ENCODE measurements at places on chromosomes 5 and 9.

GRCh38 chr9:13332571-13332970 lies 53.1 kb upstream of the MPDZ start:
- no peak for DNase-seq

DNA sequence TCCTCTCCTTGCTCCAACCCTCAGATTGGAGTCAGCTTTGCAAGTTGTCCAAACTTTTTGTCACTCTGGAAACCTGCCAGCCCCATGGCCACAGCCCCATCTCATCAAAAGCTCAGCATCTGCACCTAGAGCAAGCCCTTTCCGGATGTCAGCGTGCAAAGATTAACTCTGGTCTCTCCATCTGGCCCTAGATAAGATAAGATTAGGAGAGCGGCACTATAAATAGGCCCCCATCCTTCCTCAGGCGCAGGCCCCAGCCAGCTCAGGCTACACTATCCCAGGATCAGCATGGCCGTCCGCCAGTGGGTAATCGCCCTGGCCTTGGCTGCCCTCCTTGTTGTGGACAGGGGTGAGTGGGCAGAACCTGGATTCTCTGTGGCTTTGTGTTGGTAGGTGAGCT lies at the start of gene SPINK4:
Gene SPINK4 (plus strand): TSS at position 247 of the 400 bp plus-strand sequence. CDS start 42 bp downstream, at position 289.
- DNase-seq = no peak

GRCh38 chr9:135786146-135786690 lies 84.2 kb downstream of the KCNT1 start:
- no peak for DNase-seq

DNA sequence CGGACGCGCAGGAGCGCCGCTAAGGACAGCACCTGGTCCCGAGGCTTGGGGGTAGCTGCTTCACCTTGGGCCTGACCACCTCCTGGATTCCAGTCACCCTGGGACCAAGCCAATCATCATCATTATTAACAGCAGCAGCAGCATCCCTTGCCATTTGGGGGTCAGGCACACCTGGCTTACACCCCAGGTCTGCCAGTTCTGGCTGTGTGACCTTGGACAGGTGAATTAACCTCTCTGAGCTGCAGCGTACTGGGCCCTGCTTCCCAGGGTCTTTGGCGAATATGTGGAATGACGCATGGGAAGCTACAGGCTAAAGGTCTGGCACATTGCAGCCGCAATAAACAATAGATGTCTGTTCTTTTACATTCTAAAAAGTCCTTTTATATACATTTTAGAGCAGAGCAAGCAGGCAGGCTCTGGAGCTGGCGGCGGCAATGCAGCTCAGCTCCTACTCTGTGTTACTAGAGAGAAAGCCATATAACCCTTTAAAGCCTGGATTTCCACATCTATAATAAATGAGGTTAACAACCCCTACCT lies 97.8 kb upstream of the CPLX2 start:
- no peak for DNase-seq

- no peak for DNase-seq
These were observed 565.2 kb upstream of the TLE4 start for GRCh38 chr9:79006546-79006945.

DNA sequence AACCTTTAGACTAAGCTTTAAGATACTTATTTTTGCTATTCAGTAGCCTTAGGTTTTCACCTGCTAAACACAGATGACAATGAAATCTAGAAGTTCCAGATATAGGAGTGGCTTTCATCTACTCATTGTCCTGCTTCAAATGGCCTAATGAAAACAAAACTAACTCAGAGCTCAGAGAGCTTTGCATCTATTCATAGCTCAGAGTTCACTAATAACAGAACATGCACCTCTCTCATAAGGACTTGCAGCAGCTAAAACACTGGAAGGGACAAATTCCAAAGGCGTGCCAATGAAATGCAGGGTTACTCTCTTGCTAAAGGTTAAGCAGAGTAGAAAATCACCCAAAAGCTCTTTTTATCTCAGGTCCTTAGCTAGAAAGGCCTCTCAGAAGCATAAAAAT lies 29.0 kb downstream of the SLC31A2 start:
- no peak for DNase-seq

GRCh38 chr5:53006911-53007890 lies 18.0 kb downstream of the ITGA2 start:
- DNase-seq = no peak

DNA sequence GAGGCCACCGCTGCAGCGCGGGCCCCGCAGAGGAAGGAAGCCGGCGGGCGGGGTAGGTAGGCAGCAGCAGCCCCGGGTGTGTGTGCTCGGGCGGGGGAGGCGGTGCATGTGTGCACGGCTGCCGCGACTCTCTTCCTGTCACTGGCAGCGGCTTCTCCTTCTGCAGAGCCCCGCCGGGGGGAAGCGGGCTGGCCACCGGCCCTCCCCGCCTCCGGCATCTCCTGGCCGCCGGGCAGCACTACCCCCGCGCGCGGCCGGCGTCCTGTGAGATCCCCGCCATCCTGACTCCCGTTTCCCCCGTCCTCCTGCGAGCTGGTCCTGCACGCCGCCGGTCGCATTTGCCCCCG lies 315 bp downstream of the PIK3R1 start:
- DNase-seq = no peak

DNA sequence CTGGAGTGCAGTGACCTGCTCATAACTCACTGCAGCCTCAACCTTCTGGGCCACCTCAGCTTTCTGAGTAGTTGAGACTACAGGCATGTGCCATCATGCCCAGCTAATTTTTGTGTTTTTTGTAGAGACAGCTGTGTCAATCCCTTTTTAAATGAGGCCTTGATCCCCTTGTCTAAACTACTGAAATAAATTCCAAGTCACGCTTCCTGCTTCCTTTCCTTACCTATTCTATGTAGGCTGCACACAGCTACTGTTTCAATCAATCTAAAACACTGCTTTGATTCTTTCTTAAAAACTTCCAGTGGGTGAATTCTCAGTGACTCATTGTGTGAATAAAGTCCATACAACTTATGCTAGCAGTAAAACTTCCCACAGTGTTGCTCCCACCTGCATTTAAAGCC lies 2.9 kb upstream of the C7 start:
- no peak for DNase-seq

GRCh38 chr5:40052808-40053207 lies 626.9 kb upstream of the PTGER4 start:
- DNase-seq = no peak

GRCh38 chr5:17340379-17340778 lies 122.9 kb downstream of the BASP1 start:
- no peak for DNase-seq

GRCh38 chr9:27572566-27572917 lies 739 bp downstream of the C9orf72 start:
- no peak for DNase-seq

DNA sequence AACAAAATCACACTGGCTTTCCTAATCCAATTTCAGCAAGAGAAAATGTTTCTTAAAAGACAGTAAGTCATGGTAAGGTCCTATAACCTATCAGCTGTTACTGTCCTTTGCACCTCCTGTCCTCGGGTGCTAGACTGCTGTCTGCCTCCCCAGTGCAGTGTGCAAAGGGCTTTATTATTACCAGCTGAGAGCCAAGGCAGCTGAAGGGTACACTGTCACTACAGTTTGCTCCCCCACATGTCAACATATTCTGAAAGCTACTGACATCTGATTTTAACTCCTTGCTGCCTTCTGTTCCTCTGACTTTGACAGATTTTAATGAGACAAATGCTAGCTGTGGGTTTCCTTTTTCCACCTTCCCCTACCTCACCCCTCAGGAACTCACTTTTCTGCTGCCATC lies 389.4 kb upstream of the SLC24A2 start:
- no peak for DNase-seq

GRCh38 chr5:153974131-153974812 lies 64.4 kb downstream of the FAM114A2 start:
- DNase-seq = no peak

- no peak for DNase-seq
These were observed 17.5 kb downstream of the RAI14 start for GRCh38 chr5:34673463-34674125.

- DNase-seq = no peak
These were observed 187.3 kb upstream of the TLE4 start for GRCh38 chr9:79384501-79384900.

GRCh38 chr9:117104716-117105495 lies 310.0 kb downstream of the ASTN2 start:
- DNase-seq = no peak

GRCh38 chr9:93916358-93916757 lies 38.8 kb downstream of the BARX1 start:
- no peak for DNase-seq

DNA sequence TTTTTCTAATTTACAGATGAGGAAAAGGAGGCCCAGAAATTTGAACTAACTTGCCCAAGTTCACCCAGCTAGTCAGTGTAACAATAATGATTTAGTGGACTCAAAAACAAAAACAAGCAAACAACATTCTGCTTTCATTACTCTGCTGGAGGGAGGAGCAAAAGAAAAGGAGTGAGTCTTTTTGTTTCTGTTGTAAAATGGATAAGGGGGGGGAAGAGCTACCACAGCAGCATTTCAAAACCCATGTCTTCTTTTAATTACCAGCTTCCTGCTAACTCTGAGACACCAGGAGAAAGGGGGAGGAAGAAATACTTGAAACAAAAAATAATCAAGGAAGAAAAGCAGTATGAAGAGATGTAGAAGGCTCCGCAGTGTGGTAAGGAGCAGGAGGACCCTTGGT lies 39.2 kb upstream of the EQTN start:
- DNase-seq = no peak

DNA sequence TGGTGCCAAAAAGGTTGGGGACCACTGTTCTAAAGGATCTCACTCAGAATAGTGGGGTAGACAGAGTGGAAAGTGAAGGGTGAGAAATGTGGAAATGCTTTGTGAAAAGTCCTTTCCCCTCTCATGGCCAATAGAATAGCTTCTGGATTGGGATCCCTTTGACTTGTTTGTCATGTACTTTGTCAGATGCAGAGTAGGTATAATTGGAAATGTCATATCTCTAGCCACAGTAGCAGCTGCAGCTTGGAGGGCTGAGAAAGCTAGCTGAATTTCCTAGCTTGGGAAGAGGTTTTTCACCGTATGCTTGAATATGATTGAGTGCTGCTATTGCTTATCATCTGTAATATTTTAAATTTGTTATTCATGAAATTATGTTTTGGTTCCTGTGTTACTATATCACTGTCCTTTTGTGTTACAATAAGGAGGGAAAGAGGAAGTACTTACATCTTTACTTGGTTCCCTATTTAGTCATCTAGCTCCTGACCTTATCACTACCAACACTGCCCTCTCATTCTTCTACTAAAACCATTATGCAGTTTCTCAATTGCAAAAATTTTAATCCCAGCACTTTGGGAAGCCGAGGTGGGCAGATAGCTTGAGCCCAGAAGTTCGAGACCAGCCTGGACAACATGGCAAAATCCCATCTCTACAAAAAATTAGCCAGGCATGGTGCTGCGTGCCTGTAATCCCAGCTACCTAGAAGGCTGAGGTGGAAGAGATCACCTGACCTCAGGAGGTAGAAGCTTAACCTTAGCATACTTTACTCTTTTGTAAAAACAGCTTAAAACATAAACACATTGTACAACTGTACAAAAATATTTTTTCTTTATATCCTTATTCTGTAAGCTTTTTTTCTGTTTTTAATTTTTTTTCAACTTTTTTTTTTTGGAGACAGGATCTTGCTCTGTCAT lies 12.4 kb downstream of the SLC30A5 start:
- no peak for DNase-seq

DNA sequence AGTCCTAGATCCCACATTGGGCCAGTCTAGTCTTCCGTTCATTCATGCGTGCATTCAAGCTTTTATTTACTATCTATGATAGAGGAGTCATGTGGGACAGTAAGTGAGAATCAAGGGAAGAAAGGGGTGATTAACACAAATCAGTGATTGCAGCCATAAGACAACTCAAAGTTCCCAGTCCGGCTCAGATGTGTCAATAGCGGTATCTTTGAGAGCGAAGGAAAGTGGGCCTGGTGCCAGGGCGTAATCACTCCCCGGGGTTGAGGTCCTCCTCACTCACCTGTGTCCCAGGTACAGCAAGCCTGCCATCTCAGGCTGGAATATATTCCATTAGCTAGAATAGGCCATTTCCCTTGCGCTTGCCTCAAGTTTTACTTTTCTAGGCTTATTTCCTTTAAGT lies 196.3 kb downstream of the ATP10B start:
- no peak for DNase-seq

DNA sequence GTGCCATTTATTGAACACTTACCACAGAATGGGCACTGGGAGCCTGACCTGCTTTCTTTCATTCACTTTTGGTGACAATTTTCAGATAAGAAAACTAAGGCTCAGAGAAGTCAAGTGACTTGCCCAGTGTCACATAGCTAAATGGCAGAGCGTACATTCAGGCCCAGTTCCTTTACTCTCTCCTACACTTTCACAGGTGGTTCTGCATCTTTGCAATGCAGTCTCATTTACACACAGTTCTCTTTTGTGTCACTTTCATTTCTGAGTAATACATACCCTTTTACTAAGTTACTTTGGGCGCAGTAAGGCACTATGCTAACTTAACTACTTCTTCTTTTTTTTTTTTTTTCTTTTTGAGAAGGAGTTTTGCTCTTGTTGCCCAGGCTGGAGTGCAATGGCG lies 8.3 kb downstream of the NFIL3 start:
- DNase-seq = no peak

- DNase-seq = no peak
These were observed 24.8 kb upstream of the TERT start for GRCh38 chr5:1319436-1320256.

GRCh38 chr5:68730220-68730978 lies 363.4 kb upstream of the SLC30A5 start:
- DNase-seq = no peak

DNA sequence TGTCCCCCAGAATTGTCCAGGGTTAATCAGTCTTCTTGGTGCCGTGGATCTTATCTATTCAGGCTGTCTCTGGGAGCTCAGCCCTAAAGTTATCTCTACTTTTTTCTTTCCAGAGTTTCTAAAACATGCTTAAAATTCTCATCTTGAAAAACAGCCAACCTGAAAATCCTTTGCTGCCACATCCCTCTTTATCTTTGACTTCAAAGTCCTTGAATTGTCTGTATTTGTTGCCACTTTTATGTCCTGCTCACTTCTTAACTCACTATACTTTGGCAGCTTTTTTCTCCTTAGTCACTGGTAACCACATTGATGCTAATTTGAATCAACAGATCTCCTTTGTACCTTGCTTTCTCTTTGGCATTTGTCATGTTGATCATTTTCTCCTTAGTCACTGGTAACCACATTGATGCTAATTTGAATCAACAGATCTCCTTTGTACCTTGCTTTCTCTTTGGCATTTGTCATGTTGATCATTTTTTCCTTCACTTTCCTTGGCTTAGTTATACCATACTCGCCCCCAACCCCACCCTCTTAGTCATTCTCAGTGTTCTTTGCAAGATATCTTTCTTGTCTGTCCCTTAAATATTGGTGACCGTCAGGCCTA lies 8.5 kb downstream of the DMXL1 start:
- DNase-seq = no peak

Measured in activated naive CD8-positive, alpha-beta T cell treated with anti-CD3 and anti-CD28 coated beads, Interleukin-2, amount 10 ng/mL, durations not matched to agents 7 days and 5 days (primary cell).